ENCODE measurements at places on chromosomes 7 and 10.

GRCh38 chr10:110356628-110357245 lies 52.0 kb upstream of the SMNDC1 start:
- DNase-seq = peak; percentile 57

- no peak for DNase-seq
Observed at GRCh38 chr7:71769326-71769725, 637.4 kb downstream of the GALNT17 start.

- no peak for DNase-seq
Observed at GRCh38 chr7:24729365-24730017, 27.8 kb downstream of the GSDME start.

- DNase-seq = no peak
Observed at GRCh38 chr10:32005050-32005449, 51.2 kb downstream of the KIF5B start.

DNA sequence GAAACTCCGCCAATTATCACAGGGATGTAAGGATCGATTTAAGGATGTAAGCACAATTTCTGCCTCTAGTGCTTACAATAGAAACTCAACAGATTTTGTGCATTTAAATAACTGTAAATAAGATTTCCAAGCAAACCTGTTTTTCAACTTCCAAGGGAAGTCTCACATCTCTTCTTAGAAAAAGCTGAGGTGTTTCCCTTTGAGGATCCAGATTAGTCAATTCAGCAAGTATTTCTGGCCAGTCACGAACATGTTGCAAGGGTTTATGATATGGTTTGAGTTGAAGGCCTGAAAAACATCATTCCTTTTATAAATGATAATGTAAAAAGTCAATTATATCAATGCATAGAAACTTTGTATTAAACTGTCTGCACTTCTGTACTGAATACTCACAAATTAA lies 23.9 kb downstream of the KRIT1 start:
- no peak for DNase-seq

DNA sequence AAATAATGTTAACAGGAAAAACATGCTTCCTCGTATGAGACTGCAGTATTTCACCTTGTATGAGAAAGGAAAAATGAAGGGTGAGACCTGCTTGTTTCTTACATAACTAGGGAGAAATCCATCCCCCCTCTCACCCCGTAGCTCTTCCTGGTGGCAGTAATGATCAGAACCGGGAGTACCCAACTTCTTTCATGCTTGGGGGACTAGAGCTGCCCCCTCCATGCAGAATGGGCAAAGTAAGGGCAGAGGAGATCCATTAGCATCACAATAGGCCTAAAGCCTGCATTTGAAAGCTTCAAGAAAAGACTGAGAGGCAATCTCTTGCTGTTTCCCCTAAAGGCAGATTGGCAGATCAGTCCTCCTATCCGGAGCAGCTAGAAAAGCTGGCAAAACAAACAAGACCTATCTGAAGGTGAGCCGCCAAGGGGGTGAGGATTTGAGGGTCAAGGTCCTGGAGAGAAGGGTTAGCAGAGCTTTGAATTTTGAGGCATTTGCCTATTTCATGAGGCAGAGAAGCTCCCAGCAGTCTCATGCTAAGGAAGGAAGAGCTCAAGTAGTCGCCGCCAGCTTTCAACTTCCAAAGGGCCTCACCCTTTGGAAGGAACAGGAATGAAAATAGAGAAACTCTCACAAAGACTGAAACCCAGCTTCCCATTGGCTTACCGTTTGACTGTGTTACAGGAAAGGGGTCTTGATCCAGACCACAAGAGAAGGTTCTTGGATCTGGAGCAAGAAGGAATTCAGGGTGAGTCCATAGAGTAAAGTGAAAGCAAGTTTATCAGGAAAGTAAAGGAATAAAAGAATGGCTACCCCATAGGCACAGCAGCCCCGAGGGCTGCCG lies 36.2 kb downstream of the BAG3 start:
- no peak for DNase-seq

- DNase-seq = no peak
Observed at GRCh38 chr10:26855186-26855585, 5.6 kb downstream of the ABI1 start.

GRCh38 chr10:95309958-95310357 lies 19.2 kb upstream of the PDLIM1 start:
- no peak for DNase-seq

DNA sequence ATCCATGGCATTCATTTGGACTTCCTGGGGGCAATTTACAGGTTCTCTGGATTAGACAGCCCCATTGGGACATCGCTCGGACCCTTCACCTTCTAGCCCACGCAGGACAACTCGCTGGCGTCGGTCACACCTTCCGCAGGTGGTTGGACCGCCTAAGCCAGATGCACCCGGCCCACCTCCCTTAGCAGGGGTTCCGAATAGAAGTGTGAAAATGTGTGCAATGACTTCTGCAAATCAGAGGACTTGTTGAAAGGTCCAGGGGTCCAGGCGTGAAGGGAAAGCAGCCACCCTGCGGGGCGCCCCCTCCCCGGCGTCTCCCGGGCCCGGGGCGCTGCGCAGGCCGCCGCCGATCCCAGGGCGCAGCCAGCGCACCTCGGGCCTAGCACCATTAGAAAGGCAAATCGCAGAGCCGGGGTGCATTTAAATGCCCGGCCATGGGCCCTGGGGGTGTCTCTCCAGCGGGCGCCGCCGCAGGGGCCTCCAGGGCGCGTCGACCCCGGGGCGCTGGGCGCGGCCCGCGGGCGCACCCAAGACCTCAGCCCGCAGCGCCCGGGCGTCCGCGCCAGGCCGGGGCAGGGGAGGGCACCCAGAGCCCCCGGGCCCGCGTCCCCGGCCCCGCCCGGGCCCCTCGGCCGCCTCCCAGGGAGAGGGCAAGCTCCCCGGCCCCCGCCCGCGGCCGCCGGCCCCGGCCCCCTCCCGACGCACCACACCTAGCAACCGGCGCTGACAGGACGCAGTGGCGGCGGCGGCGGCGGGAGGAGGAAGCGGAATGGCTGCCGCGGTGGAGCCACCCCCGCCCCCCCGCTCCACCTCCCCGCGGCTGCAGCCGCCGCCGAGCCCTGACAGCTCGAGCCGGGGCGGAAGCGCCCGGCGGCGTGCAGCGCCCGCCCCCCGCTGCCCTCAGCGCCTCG lies 1.2 kb downstream of the JAZF1 start:
- DNase-seq = peak; percentile 60

- no peak for DNase-seq
Observed at GRCh38 chr7:96667026-96667425, 42.6 kb downstream of the SEM1 start.

GRCh38 chr10:128084364-128084763 lies 41.9 kb downstream of the MKI67 start:
- DNase-seq = no peak

DNA sequence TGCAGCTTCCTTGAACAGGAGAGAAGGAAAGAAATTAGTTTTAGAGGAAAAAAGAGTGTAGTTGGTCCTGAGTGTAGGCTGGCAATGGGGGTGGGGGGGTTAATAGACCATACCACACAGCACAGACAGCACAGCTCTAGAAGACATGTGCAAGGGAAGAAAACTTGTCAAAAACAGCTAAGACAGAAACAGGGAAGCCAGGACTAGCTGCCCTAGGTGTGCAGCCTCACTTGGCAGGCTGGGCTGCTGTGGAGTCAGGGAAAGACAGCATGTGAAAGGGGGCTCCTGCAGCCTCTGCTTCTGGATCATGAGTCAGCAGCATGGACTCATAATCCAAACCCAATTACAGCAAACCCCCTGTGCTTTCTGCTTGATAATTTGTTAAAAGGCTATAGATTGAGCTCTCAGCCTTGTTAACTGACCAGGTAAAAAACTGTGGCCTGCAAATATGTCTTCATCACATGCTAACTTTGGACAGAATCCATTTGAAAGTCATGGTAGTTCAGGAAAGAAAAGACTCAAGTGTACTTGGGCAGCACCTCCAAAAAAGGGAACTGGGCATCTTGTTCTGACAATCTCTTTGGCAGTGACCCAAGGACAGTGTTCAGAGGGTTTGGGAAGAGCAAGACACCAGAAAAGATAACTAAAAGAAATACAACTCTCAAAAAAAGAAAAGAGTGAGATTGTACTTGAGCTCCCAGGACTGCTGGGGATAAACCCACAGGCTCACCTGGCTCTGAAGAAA lies 142.2 kb upstream of the VWC2 start:
- no peak for DNase-seq

DNA sequence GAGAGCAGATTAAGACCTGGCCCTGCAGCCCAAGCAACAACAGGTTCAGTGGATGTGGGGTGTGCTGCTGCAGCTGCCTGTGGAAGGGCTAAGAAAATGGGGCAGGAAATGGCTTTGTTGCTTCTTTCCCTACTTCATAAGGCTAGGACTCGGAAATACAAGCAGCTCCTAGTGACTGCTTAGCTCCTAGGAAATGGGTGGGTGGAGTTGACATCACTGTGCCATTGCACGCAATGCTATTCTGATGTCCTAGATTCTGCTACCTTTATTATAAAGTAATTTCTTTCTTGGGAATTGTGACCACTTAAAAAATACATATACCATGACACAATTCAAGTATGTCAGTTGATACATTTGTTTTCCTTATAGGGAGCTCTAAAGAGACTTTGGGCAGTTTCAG lies 155.8 kb downstream of the FANK1 start:
- DNase-seq = no peak

- no peak for DNase-seq
Observed at GRCh38 chr10:90579602-90580242, 278.1 kb downstream of the HTR7 start.

GRCh38 chr10:58318346-58318745 lies 16.5 kb upstream of the UBE2D1 start:
- DNase-seq = no peak

GRCh38 chr10:50622706-50623662 lies 772 bp downstream of the SGMS1 start:
- DNase-seq = peak; percentile 25

GRCh38 chr10:124074501-124075109 lies 18.8 kb downstream of the CHST15 start:
- DNase-seq = no peak

GRCh38 chr7:127477295-127478023 lies 85.0 kb upstream of the ZNF800 start:
- DNase-seq = no peak

GRCh38 chr7:129412501-129412900 lies 21.7 kb upstream of the STRIP2 start:
- DNase-seq = no peak

DNA sequence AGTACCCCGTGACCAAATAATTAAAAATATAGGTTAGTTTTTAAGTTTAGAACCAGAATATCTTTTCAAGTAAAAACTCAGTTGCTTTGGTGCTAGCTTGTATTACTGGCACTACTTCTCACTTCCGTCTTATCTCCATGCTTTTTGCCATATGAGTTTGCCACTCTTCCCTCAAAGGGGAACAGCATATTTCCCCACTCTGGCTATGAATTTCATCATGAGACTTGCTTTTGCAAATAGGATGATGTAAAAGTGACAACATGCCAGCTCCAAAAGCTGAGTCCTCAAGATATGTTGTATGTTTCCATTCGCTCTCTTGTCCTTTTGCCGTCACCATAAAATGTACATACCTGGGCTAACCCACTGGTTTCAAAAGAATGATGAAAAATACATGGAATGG lies 178.1 kb upstream of the SEMA3A start:
- DNase-seq = no peak

GRCh38 chr7:144416341-144416740 lies 12.8 kb upstream of the NOBOX start:
- no peak for DNase-seq

GRCh38 chr10:22848509-22848908 lies 79.3 kb upstream of the ARMC3 start:
- DNase-seq = no peak

- no peak for DNase-seq
Observed at GRCh38 chr10:71388171-71388570, 8.5 kb upstream of the CDH23 start.

- DNase-seq = no peak
Observed at GRCh38 chr10:29554660-29555059, 80.1 kb downstream of the SVIL start.

- no peak for DNase-seq
Observed at GRCh38 chr10:24255881-24256311, 47.0 kb downstream of the KIAA1217 start.

DNA sequence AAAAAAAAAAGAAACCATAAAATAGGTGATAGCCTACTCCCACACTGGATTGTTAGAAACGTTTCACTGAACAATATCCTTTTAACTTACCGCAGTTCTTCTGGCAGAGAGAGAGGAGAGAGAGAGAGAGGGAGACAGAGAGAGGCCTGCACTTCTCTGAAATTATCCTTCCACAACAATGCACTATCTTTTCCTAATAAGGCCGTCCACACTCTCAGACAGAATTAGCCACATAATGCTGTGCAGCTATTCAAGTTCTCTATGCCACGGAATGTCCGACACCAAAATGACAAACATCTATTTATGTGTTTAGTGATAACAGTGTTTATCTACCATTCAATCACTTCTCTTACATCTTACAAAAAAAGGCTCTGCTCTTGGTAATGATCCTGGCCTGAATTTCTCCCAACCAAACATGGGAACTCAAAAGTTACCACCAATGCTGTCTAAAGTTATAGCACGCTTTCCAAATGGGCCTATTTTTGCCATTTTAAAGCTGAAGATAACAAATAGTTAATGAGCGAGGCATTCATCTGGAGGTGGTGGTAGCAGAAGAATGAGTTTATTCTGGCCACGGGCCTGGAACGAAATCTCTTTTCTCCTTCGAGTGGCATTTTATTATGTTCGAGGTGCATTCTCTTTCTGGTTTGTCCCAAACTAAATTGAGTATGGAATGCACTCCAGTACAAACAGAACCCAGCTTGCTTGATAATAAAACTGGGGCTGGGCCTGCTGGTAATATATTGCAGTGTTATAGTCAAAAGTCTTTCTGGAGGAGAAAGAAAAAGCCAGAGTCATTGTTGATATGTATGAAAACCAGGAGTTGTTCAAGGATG lies 160.2 kb upstream of the SVIL start:
- DNase-seq = no peak

GRCh38 chr10:70432561-70433263 lies 8.8 kb downstream of the NODAL start:
- no peak for DNase-seq

- no peak for DNase-seq
Observed at GRCh38 chr10:24415455-24416125, 206.7 kb downstream of the KIAA1217 start.

DNA sequence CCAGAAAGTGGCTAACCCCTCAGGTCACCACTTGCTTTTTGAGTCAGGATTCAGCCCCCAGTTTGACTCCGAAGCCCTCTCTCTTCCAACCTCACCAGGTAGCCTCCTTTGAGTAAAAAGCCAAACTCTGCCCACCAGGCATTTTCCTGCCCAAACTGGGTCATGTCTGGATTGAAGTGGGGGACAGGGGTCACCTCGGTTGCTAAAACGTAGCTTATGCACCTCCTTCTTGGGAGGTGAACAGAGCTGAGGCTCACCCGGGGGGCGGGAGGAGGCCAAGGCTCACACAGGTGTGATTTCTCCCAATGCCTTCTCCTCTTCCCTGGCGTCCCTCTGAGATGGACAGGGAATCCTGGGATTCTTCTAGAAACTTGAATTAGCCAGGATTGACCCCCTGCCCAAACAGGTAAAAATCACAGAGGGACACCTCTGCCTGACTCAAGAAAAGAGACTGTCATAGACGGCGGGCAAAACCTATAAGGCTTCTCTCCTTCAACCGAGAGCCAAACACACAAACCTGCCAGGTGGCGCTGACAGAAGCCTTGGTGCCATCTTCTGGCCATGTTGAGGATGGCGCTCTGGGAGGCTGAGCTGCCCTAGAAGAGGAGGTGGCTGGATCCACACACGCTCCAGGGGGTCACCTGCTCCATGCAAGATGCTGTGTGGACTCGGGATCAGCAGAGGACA lies 51.6 kb downstream of the PRLHR start:
- peak; percentile 9 for DNase-seq
